SK-N-SH treated with all-trans-retinoic acid at 6 μM for 48 hours (cell line): ENCODE measurements at places on chromosomes 12 and 14.

DNA sequence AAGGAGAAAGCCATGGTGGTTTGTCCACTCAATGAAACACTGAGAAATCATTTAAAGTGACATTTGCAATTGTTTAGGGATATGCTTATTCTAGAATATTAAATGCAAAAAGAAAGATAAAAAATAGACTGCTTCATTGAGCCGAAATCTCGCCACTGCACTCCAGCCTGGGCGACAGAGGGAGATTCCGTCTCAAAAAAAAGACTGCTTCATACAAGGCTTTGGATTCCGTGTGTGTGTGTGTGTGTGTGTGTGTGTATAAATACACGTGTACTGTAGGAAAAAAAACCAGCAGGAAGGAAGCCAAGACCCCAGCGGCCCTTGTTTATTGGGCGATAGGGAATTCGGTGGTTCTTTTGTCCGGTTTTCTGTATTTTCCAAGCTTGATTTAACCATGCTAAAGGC is 3.2 kb upstream of the ZNF839 start:
- ATAC-seq, result peak; percentile 10

DNA sequence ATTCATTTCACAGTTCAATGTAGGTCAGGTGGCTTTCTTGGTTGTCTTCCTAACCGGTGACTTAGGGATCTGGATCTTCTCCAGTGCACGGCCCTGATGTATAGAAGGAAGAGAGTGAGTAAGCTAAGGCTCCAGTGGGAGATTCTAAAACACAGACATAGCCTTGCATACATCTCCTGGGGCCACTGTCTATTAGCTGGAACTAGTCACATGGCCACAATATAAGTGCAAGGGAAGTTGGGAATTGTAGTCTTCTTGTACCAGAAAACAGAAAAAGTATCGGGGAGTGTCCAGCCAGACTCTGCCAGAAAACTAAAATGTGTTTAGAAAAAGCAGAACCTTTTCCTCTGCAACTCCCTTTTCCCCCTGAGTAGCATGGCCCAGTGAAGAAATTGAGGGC is 531.6 kb downstream of the VRK1 start:
- ATAC-seq, result no peak

DNA sequence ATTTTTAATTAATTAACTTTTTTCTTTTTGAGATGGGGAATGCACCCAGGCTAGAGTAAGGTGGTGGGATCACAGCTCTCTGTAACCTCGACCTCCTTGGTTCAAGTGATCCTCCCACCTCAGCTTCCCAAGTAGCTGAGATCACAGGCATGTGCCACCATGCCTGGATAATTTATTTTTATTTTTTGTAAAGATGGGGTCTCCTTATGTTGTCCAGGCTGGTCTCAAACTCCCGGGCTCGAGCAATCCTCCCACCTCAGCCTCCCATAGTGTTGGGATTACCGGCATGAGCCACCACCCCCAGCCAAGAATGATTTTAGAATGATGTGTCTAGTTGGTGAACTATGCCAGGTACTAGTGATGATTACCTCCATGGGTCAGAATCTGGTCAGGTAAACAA is 6.6 kb upstream of the LRP10 start:
- ATAC-seq, result no peak

GRCh38 chr12:53222806-53223261 is 9.2 kb downstream of the RARG start:
- ATAC-seq, result peak; percentile 8; the same call in 2 of the 3 replicates

GRCh38 chr12:38160318-38161122 is 156.1 kb upstream of the ALG10B start:
- ATAC-seq, result no peak

- ATAC-seq, result peak; percentile 28; the same call in 1 of the 3 replicates
These were observed 747 bp downstream of the HSPB8 start for GRCh38 chr12:119179335-119180021.

- no peak for ATAC-seq
These were observed 92.9 kb upstream of the DIO2 start for GRCh38 chr14:80304125-80304766.

- ATAC-seq, result no peak
These were observed 4.9 kb upstream of the CMA1 start for GRCh38 chr14:24513009-24513408.

GRCh38 chr14:67933266-67933665 is 113.7 kb downstream of the RAD51B start:
- no peak for ATAC-seq

DNA sequence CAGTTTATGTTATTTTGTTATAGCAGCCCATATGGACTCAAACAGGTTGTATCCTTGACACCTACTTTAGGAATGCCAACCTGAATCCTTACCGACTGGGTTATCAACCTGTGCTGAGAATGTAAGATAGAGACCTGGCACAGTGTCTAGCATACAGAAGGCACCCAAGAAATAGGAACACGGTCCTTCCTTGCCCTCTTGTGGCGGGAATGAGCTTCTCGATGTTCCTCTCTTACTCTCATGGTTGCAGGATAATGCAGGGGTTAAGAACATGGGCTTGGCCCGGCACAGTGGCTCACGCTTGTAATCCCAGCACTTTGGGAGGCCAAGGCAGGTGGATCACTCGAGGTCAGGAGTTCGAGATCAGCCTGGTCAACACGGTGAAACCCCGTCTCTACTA is 6.5 kb downstream of the C12orf43 start:
- peak; percentile 89 for ATAC-seq

- peak; percentile 43 for ATAC-seq
These were observed 167.2 kb upstream of the GSC start for GRCh38 chr14:94936901-94937685.

- no peak for ATAC-seq
These were observed 55.3 kb upstream of the FGD4 start for GRCh38 chr12:32344047-32344446.

DNA sequence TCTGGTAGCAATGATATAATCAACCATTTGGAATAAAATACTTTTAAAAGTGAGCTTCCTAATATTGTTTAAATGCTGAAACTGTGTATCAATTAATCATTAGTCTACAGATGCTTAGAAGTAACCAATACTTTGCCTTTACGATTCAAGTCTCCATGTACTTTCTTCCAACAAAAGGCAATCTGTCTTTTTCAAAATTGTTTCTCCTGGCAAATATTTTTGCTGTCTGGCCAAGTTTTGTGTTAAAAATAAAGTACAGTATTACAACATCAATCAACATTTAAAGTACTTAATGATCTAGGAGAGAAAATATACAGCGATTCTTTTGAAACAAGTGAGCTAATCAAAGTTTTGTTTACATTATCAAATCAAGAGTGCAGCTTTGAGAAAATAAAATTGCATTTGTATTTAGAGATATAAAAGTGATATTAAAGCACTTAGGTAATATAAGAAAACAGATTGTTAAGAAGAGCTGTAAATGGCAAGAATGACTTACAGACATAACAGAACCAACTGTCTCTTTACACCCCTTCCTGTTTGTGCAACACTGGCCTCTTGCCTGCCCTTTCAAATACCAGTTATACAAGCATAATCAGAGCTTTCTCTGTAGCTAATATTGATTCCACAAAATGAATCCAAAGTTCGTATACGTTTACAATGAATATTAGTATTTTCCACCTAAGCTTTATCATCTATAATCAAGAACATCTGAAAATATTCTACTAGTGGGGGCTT is 38.2 kb upstream of the FBLN5 start:
- no peak; the same call in 1 of the 3 replicates for ATAC-seq

DNA sequence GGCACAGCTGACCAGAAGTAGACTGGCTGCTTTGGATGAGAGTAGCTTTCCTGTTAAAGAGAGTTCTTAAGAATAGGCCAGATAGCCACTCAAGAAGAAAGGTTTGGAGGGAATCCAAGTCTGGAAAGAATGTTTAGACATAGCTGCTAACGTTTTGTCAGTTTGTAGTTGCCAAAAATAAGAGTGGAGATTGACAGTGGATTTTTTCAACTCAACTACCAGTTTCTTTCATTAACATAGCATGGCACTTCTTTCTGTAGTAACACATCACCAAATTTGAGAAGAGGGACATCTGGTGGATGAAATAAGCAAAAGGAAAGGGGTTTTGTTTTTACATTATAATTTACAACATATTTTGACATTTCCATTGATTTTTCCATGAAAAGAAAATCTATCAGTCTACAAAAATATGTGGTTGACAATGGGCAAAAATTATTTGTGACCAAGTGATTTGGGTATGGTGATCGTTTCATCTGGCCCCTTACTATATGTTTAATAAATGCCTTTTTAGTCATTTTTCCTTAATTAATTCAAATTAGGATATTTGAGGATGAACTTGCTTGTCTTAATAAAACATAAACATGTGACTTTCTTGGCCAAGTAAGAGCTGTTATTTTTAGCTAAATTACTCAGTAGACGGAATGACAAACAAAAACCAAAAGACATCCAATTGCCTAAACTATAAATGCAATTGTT is 71.1 kb downstream of the PTPRR start:
- peak; percentile 53; the same call in 2 of the 3 replicates for ATAC-seq
